Urinary bladder (tissue), 4 donors: ENCODE measurements at places on chromosomes 13 and 19. TPM values are rescaled to one million over a fixed set of nuclear protein-coding genes. Genes with fewer than 3 reads are reported as not detected.

The DPP9 gene
- total RNA-seq, result 13.6 TPM

The GZMM gene
- 0.63 TPM for total RNA-seq

The ATP1A3 gene
- 0.37 TPM for total RNA-seq

The FUT1 gene
- 1.6 TPM for total RNA-seq

The MBOAT7 gene
- total RNA-seq, result 22.9 TPM

The KISS1R gene
- total RNA-seq, result not detected

The ZNF253 gene
- 17.9 TPM for total RNA-seq

The EEF1AKMT1 gene
- 13.5 TPM for total RNA-seq

The CLEC11A gene
- 32.4 TPM for total RNA-seq

The GPR12 gene
- not detected for total RNA-seq

The TUBA3C gene
- total RNA-seq, result not detected

The TMC4 gene
- total RNA-seq, result 15.4 TPM

The FCAR gene
- not detected for total RNA-seq

The SYT3 gene
- total RNA-seq, result 0.16 TPM

The IZUMO4 gene
- 1.5 TPM for total RNA-seq

The MISP gene
- total RNA-seq, result 1.4 TPM

The ZNF787 gene
- total RNA-seq, result 13.3 TPM

The GRAMD1A gene
- 34.2 TPM for total RNA-seq

The ZNF575 gene
- total RNA-seq, result 0.42 TPM

The ZDHHC20 gene
- 209 TPM for total RNA-seq

The GTF2F2 gene
- 30.7 TPM for total RNA-seq

The TEX26 gene
- 0.16 TPM for total RNA-seq

The GPALPP1 gene
- 46.8 TPM for total RNA-seq

The KLK3 gene
- not detected for total RNA-seq

The PCDH17 gene
- total RNA-seq, result 12.4 TPM

The MCEMP1 gene
- 0.26 TPM for total RNA-seq

The EBPL gene
- total RNA-seq, result 38.2 TPM

The ERICH4 gene
- not detected for total RNA-seq

The INSL3 gene
- not detected for total RNA-seq

The C19orf81 gene
- not detected for total RNA-seq

The DOCK6 gene
- total RNA-seq, result 20.7 TPM

The RNF113B gene
- not detected for total RNA-seq

The CD33 gene
- total RNA-seq, result 4.7 TPM

The GDF15 gene
- 12.5 TPM for total RNA-seq

The FBXW9 gene
- total RNA-seq, result 2.6 TPM

The PRSS57 gene
- not detected for total RNA-seq

The KCNN1 gene
- 0.79 TPM for total RNA-seq

The EFNA2 gene
- total RNA-seq, result 0.32 TPM

The LRRC25 gene
- 2.9 TPM for total RNA-seq

The FGF22 gene
- not detected for total RNA-seq

The OR7C1 gene
- not detected for total RNA-seq

The NFIC gene
- 26.4 TPM for total RNA-seq

The MAB21L1 gene
- 3.2 TPM for total RNA-seq

The CFAP97D2 gene
- not detected for total RNA-seq

The ZNF729 gene
- not detected for total RNA-seq

The IGFL3 gene
- total RNA-seq, result not detected
